ENCODE measurements at places on chromosomes 13 and 19.

GRCh38 chr13:28872427-28873176 lies 52.5 kb downstream of the MTUS2 start:
- DNase-seq, result no peak

GRCh38 chr13:64540976-64541375 lies 2689.2 kb downstream of the PCDH9 start:
- DNase-seq, result no peak

DNA sequence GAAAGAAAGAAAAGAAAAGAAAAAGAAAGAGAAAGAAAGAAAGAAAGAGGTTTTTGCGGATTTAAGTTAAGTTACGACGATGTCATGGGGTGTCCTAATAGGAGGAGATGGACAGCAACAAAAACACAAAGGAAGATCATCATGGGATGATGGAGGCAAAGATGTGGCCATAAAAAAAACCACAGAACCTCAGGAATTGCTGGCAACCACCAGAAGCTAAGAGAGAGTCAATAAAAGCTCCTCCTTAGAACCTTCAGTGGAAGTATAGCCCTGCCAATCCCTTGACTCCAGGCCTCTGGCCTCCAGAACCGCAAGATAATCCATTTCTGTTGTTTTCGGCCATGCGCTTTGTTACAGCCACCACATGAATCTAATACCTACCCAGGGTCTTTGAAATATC lies 11.5 kb downstream of the PLEKHA4 start:
- no peak for DNase-seq

DNA sequence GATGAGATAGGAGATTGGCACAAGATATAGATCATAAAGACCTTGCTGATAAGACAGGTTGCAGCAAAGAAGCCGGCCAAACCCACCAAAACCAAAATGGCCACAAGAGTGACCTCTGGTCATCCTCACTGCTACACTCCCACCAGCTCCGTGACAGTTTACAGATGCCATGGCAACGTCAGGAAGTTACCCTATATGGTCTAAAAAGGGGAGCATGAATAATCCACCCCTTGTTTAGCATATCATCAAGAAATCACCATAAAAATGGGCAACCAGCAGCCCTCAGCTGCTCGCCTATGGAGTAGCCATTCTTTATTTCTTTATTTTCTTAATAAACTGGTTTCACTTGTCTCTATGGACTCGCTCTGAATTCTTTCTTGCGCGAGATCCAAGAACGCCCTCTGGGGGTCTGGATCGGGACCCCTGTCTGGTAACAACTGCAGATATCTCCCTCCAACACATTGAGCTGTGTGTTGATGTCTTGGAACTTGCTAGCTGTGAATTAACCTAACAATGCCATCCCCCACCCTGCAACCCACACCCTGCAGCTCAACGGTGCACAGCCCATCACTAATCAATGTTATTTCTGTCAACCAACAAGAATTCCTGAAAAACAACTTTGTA lies 27.1 kb upstream of the GRTP1 start:
- no peak for DNase-seq

- DNase-seq, result no peak
Observed at GRCh38 chr13:26247011-26247410, 6.9 kb upstream of the CDK8 start.

DNA sequence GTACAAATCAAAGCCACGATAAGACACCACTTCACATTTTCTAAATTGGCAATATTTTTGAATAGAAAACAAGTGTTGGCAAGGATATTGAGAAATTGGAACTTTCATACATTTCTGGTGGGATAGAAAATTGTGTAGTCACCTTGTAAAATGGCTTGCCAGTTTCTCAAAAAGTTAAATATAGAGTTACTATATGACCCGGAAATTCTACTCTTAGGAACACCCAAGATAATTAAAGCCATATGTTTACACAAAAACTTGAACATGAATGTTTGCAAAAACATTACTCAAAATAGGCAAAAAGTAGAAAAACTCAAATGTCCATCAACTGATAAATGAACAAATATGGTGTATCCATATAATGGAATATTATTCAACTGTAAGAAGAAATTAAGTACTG lies 552.5 kb downstream of the TBC1D4 start:
- DNase-seq, result no peak

DNA sequence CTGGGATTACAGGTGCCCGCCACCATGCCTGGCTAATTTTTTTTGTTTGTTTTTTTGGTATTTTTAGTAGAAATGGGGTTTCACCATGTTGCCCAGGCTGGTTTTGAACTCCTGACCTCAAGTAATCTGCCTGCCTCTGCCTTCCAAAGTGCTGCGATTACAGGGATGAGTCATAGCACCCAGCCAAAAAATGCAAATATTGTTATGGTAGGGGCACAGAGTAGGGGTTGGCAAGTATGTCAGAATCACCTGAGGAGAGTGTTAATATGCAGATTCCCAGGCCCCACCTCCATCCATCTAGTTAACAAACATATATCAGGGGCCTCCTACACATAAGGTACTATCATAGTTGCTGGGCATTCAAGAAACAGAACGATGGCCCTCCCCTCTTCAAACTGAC lies 44.7 kb downstream of the VAV1 start:
- no peak for DNase-seq

DNA sequence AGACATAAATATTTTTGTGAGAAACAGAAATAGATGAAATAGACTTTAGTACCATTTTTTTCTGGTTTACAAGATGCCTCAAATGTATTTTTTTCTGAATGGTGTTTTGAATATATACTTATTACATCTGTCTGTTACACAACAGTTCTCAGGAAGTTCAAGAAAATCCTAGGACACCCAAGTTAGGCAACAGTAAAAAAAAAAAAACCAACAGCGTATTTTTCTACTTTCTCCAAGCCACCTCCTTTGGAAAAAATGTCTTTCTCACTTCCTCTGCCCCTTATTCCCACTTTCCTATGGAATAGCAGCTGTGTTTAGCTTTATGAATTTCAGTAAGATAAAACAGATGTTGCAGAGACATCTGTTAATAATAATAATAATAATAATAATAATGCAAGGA lies 489.6 kb upstream of the KLF12 start:
- DNase-seq, result no peak

DNA sequence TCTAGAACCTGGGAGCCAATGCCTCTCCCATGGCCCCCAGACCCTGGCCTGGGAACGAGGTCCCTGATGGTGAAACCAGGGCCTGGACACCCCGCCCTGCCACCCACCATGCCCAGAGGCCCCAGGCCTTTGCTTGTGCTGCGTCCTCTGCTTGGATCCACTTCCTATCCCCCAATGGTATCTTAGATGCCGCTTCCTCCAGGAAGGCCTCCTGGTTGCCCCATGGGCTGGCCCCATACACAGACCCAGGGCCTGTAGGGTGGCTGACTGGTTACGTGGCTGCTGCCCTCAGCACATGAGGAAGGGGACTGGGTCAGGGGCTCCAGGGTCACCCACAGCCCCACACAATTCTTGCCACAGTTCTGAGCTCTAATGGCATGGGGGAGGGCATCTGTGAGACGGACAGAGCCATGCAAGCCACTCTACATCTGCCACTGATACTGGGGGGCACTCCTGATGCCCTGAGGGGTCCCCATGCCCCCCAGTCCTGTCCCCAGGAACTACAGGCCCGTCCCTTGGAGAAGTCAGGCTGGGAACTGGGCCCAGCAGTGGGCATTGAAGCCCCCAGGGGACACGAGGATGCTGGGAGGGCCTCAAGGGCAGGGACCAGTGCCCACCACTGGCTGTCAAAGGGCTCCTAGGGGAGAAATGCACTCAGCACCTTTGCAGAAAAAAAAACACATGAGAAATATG lies 5.0 kb downstream of the RPL36 start:
- no peak for DNase-seq

DNA sequence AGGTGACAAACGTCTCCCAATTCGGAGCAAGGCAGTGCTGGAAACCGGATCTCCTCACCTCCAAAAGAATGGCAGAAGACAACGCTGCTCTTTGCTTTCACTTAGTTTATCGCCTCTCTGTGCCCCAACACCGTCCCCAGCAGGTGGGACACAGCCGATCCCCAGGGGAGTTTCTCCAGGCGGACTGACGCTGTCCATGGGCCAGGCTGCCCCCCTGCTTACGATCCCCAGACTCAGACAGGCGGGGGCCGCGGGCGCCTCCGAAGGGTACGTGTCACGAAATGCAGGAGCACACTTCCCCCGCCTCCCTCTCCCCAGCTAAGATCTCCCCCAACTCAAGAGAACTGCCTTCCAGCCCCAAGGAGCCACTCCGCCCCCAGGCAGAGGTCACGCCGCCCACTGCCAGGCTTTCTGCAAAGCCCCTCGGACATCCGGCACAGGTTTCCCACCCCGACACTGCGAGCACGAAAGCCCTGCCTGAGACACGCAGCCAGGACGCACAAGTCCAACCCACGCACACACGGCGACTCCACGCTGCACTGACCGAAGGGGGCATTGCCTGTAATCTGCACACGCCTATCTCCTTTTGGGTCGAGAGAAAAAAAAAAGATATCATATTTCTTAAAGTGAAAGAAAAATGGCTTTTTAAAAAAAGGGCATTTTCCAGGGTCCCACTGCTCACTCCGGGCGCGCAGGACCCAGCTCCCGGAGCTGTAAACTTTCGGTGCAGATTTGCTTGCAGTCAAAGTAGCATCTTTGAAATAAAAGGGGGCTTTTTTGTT lies 2.0 kb downstream of the SPRY2 start:
- DNase-seq, result no peak

DNA sequence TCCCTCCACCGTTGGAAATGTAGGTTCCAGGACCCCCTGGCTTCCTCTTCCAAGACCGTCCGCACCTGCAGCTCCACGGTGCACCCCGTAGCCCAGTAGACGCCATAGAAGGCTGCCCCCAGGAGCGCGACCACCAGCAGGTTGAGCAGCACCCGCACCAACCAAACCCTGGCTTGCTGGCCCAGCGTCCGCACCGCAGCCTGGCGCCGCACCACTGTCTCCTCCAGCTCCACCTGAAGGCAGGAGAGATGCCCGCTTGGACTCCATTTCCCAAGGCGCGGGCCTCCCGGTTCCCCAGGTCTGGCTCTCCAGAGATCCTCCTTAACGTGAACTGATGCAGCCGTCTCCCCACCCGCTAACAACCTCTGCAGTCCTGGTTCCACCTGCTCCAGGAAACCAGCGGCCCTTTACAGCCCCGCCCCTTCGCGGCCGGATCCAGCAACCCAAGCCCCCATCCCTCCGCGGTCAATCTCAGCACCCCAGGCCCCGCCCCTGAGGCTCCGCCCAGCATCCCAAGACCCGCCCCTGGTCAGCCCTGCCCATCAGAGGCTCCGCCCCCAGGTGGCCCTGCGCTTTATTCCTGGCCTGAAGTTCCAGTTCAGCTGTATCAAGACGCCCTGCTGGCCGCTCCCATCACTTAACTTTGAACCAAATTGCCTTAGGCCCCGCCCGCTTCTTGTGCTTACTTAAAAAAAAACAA lies 5.0 kb upstream of the LENG1 start:
- no peak for DNase-seq

- no peak for DNase-seq
Observed at GRCh38 chr13:37226971-37227370, 121.5 kb upstream of the CSNK1A1L start.

DNA sequence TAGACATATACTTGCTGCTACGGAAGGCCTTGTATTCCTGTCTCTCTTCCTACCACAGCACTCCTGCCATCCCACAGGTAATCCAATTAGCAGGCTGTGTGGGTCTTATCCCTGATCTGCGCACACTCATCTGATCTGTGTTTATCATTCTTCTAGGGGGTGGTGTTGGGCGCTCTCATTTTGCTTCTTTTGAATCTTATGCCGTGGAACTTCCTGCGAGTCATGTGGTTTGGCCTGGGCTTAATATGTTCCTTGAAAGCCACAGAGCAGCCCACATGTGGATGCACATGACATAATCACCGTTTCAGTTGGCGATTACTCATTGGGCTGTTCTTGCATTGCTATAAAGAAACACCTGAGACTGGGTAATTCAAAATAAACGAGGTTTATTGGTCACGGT lies 7.5 kb downstream of the RASA3 start:
- DNase-seq, result no peak

- DNase-seq, result no peak
Observed at GRCh38 chr13:62583466-62583865, 1167.8 kb upstream of the PCDH20 start.

- no peak for DNase-seq
Observed at GRCh38 chr13:54232700-54233099, 1204.1 kb downstream of the OLFM4 start.

DNA sequence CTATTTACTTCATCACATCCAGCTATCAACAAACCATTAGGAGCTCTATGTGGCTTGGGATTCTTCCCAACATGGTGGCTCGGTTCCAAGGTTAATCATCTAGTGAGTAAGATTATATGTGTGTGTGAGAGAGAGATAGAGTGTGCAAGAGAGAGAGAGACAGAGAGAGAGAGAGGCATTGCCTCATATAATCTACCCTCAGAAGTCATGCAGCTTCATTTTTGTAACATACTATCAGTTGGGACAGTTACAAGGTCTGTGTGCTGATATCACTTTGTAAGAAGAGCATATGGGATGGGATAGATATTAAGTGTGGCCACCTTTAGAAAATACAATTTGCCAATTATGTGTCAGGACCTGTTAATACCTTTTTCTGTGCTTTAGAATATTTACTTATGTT lies 104.1 kb downstream of the NDFIP2 start:
- no peak for DNase-seq

DNA sequence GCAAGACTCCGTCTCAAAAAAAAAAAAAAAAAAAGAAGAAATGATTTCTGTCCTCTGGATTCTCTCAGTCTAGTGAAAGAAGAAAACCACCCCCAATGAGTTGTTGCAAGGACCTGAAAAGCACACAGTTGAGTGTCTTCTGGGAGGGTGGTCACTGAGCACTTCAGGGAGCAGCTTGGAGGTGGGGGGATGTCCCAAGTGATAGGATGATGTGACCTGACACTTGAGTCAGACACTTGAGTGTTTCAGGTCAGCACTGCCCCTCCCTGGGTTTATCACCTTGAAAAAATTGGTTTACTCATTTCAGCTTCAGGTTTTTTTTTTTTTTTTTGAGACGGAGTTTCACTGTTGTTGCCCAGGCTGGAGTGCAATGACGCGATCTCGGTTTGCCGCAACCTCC lies 63.2 kb downstream of the ZNF823 start:
- no peak for DNase-seq

DNA sequence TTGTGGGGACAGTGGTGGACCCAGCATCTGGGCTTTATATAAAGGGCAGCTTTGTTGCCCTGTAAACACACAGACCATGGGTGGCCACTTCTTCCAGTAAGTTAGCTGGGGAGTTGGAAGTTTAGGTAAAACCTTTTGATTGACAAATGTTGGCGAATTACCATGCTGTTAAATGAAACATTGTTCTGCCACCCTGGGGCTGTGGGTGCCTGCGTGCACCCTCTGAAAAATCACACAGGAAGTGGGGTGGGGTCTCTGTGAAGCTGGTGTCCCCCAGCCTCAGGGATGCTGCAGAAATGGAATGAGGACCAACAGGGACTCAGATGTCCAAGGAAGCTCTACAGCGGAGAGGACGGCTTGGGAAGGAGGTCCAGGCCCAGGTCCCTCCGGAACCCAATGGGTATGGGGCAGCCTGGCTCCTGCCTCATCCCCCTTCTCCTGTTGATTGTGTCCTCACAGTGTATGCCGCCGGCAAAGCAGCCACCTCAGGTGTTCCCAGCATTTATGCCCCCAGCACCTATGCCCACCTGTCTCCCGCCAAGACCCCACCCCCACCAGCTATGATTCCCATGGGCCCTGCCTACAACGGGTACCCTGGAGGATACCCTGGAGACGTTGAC lies 2.8 kb upstream of the USF2 start:
- no peak for DNase-seq

GRCh38 chr13:110690516-110690915 lies 15.4 kb downstream of the CARS2 start:
- DNase-seq, result no peak
